ENCODE measurements at places on chromosomes 1 and 21. TPM values are rescaled to one million over a fixed set of nuclear protein-coding genes. Genes with fewer than 3 reads are reported as not detected.

GRCh38 chr1:173646656-173647055, 11.5 kb downstream of the TEX50 start:
- H3K27me3 ChIP-seq, result no peaks in the 10 kb centered on the region
- no peaks in the 10 kb centered on the region for H3K36me3 ChIP-seq
- H3K27ac ChIP-seq, result no peak overlapping the region
- no peaks in the 10 kb centered on the region for H3K4me1 ChIP-seq

The RYR2 gene
- polyA plus RNA-seq, result 0.70 TPM

DNA sequence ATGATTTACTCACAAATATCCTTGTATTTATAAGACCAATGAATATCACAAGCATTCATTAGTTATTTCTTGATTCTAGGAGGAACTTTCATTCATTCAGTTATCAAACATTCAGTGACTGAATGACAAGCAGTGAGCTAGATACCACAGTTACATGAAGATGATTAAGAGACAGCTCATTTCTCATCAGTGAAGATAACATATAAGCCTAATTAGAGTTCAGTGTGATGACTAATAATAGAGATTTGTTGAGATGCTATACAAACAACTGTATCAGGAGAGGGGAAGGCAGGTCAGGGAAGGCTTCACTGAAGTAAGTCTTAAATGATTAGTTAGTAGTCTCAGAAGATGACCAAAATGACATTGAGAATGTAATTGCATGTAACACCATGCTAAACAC, 14.6 kb upstream of the C1orf105 start:
- DNase-seq, result no peak
- no peaks in the 10 kb centered on the region for H3K4me1 ChIP-seq
- no peaks in the 10 kb centered on the region for H3K27me3 ChIP-seq
- H3K4me3 ChIP-seq, result no peak overlapping the region
- no peak overlapping the region for H3K27ac ChIP-seq
- no peaks in the 10 kb centered on the region for H3K36me3 ChIP-seq

The GPATCH2 gene
- 6.5 TPM for polyA plus RNA-seq

- no peak for DNase-seq
- no peaks in the 10 kb centered on the region for H3K27me3 ChIP-seq
- peaks cover 5% of the 10 kb centered on the region for H3K4me1 ChIP-seq
- no peaks in the 10 kb centered on the region for H3K36me3 ChIP-seq
- no peak overlapping the region for H3K4me3 ChIP-seq
Observed at GRCh38 chr1:232899268-232899667, 51.1 kb upstream of the NTPCR start.

DNA sequence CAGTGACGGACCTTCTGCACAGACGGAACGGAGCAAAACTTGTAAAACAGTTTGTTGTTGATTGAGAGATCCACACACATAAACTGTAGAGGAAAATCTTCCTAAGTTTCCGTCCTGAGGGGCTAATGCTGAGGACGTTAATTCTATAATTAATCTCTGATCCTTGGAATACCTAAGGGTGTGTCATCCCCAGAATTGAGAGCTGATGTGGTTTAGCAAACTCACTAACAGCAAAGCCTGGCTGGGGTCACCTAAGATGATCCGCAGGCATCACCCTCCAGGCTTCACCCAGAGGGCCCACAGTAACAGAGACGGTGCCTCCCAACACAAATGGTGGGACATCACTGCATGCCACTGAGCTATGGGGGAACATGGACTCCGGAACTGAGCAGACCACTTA, 97.5 kb downstream of the SMYD2 start:
- no peak for DNase-seq
- H3K4me3 ChIP-seq, result no peak overlapping the region
- H3K4me1 ChIP-seq, result no peaks in the 10 kb centered on the region
- H3K27me3 ChIP-seq, result no peaks in the 10 kb centered on the region

The RHEX gene
- 4.6 TPM for polyA plus RNA-seq

The NPHS2 gene
- 0.06 TPM for polyA plus RNA-seq

GRCh38 chr1:244968471-244968871, 104.1 kb upstream of the HNRNPU start:
- H3K27ac ChIP-seq, result no peak overlapping the region
- H3K4me1 ChIP-seq, result peaks cover 3% of the 10 kb centered on the region
- H3K36me3 ChIP-seq, result no peaks in the 10 kb centered on the region
- no peaks in the 10 kb centered on the region for H3K27me3 ChIP-seq

DNA sequence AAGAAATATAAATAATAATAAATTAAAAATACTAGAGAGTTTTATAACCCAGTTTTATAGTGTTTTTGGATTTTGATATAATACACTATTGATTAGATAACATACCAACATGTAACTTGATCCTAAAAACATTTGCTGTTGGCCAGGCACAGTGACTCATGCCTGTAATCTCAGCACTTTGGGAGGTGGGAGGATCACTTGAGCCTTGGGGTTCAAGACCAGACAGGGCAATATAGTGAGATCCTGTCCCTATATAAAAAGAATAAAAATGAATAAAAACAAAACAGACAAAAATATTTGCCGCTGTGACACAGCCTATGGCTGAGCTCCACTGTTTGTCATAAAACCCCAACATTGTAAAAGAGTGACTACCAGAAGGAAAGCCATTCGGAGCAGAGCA, 26.1 kb downstream of the VPS13D start:
- no peak overlapping the region for H3K4me3 ChIP-seq
- peaks cover 12% of the 10 kb centered on the region for H3K36me3 ChIP-seq
- no peaks in the 10 kb centered on the region for H3K4me1 ChIP-seq
- no peak for DNase-seq
- H3K27ac ChIP-seq, result no peak overlapping the region
- H3K27me3 ChIP-seq, result no peaks in the 10 kb centered on the region

GRCh38 chr21:44858291-44858690, 15.2 kb downstream of the PTTG1IP start:
- DNase-seq, result no peak
- H3K27me3 ChIP-seq, result no peaks in the 10 kb centered on the region
- H3K4me3 ChIP-seq, result no peak overlapping the region
- peaks cover 6% of the 10 kb centered on the region for H3K4me1 ChIP-seq

The RHBDL2 gene
- polyA plus RNA-seq, result not detected

DNA sequence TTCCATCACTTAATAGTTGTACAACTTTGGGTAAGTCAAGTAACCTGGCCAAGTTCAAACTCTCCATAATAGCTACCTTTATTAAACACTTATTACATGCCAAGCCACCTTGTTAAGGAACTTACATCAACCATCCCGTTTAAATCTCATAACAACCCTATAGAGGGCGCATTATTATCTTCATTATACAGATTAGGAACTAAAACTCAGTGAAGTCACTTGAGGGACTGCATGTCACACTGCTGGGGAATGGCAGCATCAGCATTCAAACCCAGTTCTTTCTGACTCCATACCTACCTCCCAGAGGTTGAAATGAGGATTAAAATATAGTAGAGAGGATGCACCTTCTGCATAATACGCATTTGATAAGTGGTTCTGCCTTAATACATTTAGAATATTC, 47.1 kb upstream of the PLA2G2C start:
- H3K4me3 ChIP-seq, result no peak overlapping the region
- H3K27ac ChIP-seq, result peak overlapping the region; percentile 38
- no peaks in the 10 kb centered on the region for H3K36me3 ChIP-seq
- peak; percentile 41 for DNase-seq

GRCh38 chr1:33469691-33470090, 2.8 kb upstream of the ZSCAN20 start:
- no peak overlapping the region for H3K27ac ChIP-seq
- no peaks in the 10 kb centered on the region for H3K27me3 ChIP-seq
- H3K4me1 ChIP-seq, result no peaks in the 10 kb centered on the region

GRCh38 chr1:40607921-40608320, 57.6 kb downstream of the RIMS3 start:
- no peaks in the 10 kb centered on the region for H3K36me3 ChIP-seq
- no peak overlapping the region for H3K27ac ChIP-seq
- H3K27me3 ChIP-seq, result peaks cover 2% of the 10 kb centered on the region
- no peaks in the 10 kb centered on the region for H3K4me1 ChIP-seq

- H3K4me1 ChIP-seq, result no peaks in the 10 kb centered on the region
- no peak overlapping the region for H3K4me3 ChIP-seq
- no peak overlapping the region for H3K27ac ChIP-seq
- DNase-seq, result peak; percentile 38
- H3K27me3 ChIP-seq, result no peaks in the 10 kb centered on the region
Observed at GRCh38 chr1:53572815-53573173, 113.6 kb downstream of the DMRTB1 start.

DNA sequence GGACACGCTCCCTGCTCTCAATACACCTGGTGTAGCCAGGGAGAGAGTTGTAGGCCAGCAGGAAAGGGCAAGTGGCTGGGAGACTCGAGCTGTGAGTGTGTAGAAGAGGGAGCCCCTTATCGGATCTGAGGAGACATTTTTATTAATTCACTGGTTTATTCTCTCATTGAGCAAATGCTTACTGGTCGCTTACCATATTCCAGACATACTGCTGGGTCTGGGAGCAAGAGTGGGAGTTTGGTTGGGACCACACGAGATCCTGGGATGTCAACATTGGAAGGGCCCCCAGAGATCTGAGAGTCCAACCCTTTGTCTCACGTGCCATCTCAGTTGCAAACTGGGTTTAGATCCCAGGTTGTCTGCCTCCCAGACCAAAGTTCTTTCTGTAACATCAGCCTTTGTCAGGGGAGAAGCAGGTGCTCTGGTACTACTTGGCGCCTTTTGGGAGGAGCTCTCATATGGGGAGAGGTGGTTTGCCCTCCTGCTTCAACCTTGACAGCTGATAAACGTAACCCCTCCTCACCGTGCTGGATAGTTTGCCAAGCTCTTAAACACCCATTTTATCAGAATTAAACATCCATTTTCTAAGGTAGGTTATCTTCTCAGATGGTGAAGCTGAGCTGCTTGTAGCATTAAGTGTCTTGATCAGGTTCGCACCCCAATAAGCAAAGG, 742 bp downstream of the TMEM222 start:
- peaks cover 9% of the 10 kb centered on the region for H3K4me1 ChIP-seq
- H3K4me3 ChIP-seq, result peak overlapping the region; percentile 91
- peak overlapping the region; percentile 98 for H3K27ac ChIP-seq
- H3K27me3 ChIP-seq, result no peaks in the 10 kb centered on the region
- DNase-seq, result no peak
- H3K36me3 ChIP-seq, result peaks cover 32% of the 10 kb centered on the region

GRCh38 chr1:182568647-182569284, 20.3 kb downstream of the RNASEL start:
- no peak overlapping the region for H3K27ac ChIP-seq
- H3K4me1 ChIP-seq, result no peaks in the 10 kb centered on the region
- no peaks in the 10 kb centered on the region for H3K27me3 ChIP-seq
- H3K4me3 ChIP-seq, result no peak overlapping the region

GRCh38 chr1:60847391-60847790, 235.0 kb upstream of the NFIA start:
- H3K36me3 ChIP-seq, result no peaks in the 10 kb centered on the region
- H3K4me1 ChIP-seq, result no peaks in the 10 kb centered on the region
- H3K27ac ChIP-seq, result no peak overlapping the region
- H3K27me3 ChIP-seq, result no peaks in the 10 kb centered on the region
- DNase-seq, result no peak

The HMGCL gene
- polyA plus RNA-seq, result 52.2 TPM

GRCh38 chr1:943545-944340, 15.3 kb downstream of the NOC2L start:
- no peak for DNase-seq
- H3K27me3 ChIP-seq, result peaks cover 43% of the 10 kb centered on the region
- peaks cover 53% of the 10 kb centered on the region for H3K36me3 ChIP-seq
- peak overlapping the region; percentile 67 for H3K27ac ChIP-seq

The KCNJ9 gene
- 0.04 TPM for polyA plus RNA-seq

- peak overlapping the region; percentile 17 for H3K27ac ChIP-seq
- H3K4me1 ChIP-seq, result peaks cover 2% of the 10 kb centered on the region
- no peaks in the 10 kb centered on the region for H3K27me3 ChIP-seq
- peak; percentile 73 for DNase-seq
- peak overlapping the region; percentile 38 for H3K4me3 ChIP-seq
Observed at GRCh38 chr1:23423415-23424292, 894 bp downstream of the TCEA3 start.
